ENCODE measurements at places on chromosomes 1 and 21.

DNA sequence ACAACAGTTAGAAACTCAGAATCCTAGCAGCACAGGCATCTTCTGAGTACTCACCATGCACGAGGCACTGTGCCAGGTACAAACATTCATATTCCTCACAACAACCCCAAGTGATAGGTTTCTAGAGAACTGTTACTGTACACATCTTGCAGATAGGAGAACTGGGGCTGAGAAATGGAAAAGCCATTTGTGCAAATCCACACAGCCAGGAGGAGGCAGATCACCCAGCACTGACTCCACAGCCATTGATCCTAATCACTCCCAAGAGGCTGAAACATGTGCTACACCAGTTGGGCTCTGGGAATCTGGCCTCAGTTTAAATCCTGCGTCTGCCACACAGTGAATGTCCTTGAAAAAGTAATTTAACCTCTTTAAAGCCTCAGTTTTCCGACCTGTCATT lies 151.0 kb downstream of the ST6GALNAC5 start:
- no peak for DNase-seq

- no peak for DNase-seq
These were observed 26.3 kb downstream of the RAB7B start for GRCh38 chr1:205976708-205977401.

DNA sequence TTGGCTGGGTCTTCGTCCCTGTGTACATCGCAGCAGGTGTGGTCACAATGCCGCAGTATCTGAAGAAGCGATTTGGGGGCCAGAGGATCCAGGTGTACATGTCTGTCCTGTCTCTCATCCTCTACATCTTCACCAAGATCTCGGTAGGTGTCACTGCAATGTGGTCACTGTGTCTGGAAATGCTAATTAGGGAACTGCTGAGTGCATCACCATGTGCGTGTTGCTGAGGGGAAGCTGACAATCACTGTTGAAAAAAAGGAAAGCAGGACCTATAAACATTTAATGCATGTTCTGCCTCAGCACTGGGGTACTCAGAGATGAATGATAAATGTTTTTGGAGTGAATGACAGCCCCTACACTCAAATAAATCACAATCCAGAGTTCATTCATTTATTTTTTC lies 6.8 kb downstream of the SLC5A9 start:
- no peak for DNase-seq

DNA sequence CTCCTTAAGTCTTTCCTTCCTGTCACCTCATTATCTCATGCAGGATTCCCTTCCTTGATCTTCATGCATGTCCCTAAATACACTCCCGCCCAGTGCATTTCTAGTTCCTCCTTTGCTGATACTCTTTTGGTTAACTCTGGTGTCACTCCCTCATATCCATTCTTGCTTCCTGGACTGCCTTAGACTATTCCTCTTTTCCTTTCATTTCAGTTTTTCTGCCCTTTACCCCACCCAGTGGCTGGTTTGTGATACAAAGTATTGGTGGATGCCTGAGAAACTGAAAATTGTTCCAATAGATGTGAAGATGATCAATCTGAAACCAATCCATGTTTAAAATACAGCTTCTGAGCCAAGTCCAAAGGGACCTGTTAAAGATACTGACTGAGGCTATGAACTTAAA lies 553.8 kb upstream of the CAMK1G start:
- no peak for DNase-seq

- no peak for DNase-seq
These were observed 122.5 kb downstream of the NR5A2 start for GRCh38 chr1:200150006-200150405.

GRCh38 chr1:199854686-199855321 lies 172.7 kb upstream of the NR5A2 start:
- DNase-seq, result no peak

- DNase-seq, result no peak
These were observed 1.1 kb downstream of the GNG4 start for GRCh38 chr1:235648407-235648907.

GRCh38 chr21:25381936-25382452 lies 225.3 kb downstream of the MRPL39 start:
- no peak for DNase-seq

GRCh38 chr1:203567596-203567995 lies 59.0 kb upstream of the ATP2B4 start:
- no peak for DNase-seq

GRCh38 chr21:45853703-45854342 lies 127.7 kb upstream of the COL6A1 start:
- no peak for DNase-seq

DNA sequence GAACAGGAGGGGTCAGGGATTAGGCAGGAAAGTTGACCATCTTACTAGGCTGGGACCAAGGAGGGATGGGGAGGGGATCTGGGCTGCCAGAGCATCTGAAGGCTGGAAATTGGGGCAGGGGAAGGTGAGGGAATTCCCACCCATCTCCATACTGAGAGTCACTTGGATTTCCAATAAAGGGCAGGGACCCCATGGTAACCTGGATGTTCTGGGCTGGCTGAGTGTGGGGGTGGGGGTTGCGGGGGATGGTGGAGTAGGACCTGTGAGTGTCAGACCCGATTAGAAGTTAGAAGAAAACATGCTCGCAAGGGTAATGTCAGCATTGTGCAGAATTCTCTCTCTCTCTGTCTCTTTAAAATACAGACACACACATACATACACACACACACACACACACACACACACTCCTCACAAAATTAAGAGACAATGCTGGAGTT lies 40.0 kb upstream of the EPS15 start:
- no peak for DNase-seq

GRCh38 chr1:97170300-97170699 lies 448.7 kb downstream of the PTBP2 start:
- no peak for DNase-seq

DNA sequence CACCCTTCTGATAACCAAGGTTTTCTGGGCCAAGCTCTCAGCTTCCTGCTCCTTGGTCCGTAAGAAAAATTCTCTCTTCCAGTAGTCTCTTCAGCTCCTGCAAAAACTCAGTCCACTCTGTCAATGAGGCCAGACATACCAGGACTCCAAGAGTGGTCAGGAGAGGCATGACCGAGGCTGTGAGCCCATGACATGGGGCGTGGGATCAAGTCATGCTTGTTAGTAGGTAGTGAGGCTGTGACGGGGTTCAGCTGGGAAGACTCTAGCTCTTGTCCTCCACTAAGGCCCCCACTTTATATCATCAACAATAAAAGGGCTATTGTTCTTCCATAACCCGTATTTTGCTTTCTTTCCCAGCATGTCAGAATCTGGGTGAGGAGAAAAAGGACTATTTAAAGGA lies 10.1 kb upstream of the HCRTR1 start:
- no peak for DNase-seq

GRCh38 chr1:55287723-55288122 lies 72.6 kb upstream of the USP24 start:
- DNase-seq, result no peak

- DNase-seq, result no peak
These were observed 608 bp downstream of the SNRNP40 start for GRCh38 chr1:31295874-31296485.

DNA sequence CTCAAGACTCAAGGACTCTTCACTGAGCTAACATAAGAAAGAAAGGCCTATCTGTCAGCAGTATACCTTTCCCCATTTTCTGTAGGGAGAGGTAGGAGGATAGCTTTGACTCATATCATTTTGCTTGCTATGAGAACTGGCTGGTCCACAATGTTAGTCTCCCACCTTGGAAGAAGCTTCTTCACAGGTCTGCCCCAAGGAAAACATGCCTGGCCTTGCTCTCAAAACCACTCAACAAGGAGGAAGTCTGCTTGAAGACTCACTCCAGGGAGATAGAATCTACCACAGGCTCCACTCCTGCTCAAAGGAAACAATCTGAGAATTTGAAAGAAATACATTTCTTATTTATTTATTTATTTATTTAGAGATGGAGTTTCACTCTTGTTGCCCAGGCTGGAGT lies 29.5 kb upstream of the LAMC1 start:
- no peak for DNase-seq

GRCh38 chr1:183048087-183049085 lies 25.2 kb downstream of the LAMC1 start:
- DNase-seq, result no peak

GRCh38 chr21:35943752-35944151 lies 116.6 kb downstream of the SETD4 start:
- no peak for DNase-seq

GRCh38 chr1:18283601-18284385 lies 176.2 kb downstream of the IGSF21 start:
- DNase-seq, result no peak

DNA sequence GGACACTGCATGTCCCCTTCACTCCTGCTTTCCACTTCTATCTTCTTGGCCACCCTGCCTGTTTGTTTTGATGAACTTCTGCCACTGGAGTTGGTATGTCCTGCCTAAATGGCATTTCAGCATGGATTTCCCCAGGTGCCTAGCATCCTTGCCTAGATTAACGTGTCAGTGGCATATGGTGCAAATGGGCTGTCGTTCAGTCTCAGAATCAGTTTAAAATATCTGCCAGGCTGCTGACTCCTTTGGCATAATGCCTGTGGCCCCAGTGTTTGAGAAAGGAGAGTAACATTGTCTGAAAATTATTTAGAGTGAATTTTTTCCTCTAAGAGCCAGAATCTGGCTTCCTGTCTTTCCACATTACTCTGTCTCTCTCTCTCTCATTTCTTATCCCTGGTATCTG lies 64.9 kb upstream of the BARHL2 start:
- no peak for DNase-seq

DNA sequence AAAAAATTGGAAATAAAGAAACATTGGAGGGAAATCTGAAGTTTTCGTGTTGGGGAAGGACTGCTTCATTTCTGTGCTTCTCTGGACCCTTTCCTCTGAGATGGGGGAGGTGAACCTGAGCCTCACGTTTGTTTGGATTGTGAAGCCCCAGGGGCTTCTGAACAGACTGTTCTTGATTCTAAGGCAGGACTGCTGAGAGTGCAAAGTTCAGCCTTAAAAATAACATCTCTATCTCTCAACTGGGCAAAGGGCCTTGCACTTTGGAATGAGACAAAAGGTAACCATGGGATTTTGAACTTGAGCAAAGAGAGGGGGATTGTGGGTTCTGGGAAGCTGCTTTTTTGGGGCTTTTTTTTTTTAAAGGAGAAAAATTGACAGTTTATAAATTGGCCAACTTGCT lies 45.0 kb downstream of the GPR88 start:
- DNase-seq, result no peak

GRCh38 chr1:73800376-73800775 lies 397.6 kb downstream of the LRRIQ3 start:
- no peak for DNase-seq

GRCh38 chr1:234488054-234489006 lies 9.4 kb upstream of the TARBP1 start:
- no peak for DNase-seq

DNA sequence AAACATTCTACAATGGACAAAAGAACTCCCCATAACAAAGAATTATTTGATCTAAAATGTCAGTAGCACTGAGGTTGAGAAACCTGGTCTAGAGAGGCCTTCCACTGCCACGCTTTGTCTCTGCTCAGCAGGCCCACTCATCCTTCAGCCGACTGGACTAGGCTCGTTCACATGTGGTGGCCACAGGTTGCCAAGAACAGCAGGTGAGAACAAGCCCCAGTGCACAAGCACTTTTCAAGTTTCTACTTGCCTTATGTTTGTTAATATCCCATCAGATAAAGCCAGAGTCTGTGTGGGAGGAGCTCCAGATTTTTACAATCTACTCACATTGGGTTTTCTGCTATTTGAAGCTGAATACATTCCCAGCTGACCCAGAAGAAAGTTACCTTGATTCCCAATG lies 9.1 kb upstream of the EFHD2 start:
- DNase-seq, result no peak

DNA sequence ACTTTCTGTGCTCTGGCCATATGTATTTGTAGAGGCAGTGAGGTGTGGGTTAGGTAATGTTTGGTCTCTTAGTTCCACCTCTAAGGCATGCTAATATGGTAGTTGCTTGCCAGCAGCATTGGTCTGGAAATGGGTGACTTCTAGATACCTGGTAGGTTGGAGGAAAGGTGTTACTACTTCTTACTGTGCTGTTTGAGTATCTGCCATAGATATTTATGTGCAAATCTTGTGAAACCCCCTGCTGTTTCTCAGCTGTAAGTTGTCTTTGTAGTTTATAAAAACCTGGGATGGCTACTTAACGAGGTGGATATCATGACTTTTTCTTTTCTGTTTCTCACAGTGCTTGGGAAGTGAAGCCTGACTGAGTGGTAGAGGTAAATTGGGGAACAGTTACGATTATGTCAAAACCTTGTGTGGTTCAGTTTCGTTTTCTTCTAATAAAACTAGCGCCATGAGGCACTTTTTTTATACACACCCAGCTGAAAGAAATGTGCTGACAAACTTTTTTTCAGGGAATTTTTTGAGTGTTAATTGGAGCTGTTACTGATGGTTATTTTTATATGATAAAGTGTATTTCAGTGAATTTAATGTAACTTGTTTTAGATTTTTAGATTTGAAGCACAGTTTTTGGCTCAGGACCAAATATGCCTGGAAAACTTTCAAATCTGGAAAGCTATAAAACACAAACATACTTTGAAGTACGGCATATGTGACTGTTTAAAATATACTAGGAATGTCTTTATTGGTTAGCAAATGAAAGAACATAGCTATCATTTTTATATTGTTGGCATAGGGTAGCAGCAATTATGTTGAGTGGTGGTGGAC lies 42.1 kb downstream of the CAMSAP2 start:
- DNase-seq, result no peak

GRCh38 chr1:232033285-232033684 lies 406.7 kb downstream of the DISC1 start:
- no peak for DNase-seq

DNA sequence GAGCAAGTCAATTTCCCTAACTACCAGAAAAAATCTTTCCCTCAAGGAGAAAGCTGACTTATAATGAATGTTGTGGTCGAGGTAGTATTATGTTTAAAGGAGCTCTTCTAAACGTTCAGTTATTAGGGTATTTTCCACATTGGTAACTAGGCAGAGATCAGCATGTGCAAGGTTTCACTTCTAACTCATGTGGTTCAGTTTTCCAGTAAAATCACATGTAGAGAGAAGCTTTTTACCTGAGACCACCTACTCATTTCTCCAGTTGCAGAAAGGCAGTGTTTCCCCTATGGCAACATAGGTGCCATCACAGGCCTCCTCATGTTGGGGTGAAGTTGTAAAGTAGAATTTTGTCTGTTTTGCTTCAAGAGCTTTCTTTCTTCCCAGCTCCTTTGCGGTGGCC lies 23.7 kb downstream of the IL23R start:
- no peak for DNase-seq

DNA sequence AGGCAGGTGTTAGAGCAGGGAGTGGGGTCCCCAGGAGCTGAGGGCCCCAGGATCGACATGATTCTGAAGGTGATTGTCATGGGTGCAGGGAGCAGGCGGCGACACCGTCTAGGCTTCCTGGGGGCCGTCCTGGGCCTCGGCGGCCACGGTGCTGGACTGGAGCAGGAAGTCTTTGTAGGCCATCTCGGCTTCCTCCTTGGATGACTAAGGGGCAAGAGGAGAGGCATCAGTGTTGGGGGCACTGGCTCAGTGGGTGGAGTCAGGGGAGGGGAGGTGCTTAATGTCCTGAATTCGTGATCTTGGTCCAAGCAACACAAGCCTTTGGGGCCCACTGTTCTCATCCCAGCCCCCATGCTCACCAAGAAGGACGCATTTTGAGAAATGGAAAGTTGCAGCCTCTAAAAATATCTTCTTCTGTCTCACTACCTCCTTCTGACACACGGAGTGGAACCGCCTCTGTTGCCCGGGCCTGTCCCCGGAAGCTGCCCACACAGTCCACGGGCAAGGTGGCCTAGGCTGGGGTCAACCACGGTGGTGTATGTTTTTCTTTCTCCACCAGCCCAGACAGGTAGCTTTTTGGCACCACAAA lies 8.6 kb upstream of the FCMR start:
- no peak for DNase-seq

Data from KG1 (cell line).